ENCODE measurements at places on chromosomes 4 and X.

GRCh38 chr4:111404673-111405072 lies 740.6 kb upstream of the FAM241A start:
- no peak for DNase-seq

- DNase-seq, result no peak
These were observed 28.7 kb downstream of the PAPSS1 start for GRCh38 chr4:107691378-107691777.

DNA sequence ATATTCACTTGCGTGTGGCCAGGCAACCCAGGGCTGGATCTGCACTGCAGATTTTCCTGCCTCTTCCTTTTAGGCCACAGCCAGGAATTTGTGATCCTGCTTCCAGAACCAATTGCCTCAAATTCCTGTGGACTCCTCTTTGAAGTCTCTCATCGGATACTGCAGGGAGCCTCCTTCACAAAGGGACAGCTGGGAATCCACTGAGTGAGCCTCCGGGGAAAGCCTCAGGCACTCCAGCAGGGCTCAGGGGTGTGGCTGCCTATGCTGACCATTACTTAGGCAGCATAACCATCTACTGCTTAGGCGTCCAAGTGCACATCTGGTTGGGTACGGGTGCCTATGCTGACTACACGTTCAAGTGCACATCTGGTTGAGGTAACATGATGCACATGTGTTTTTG lies 321.5 kb downstream of the NLGN4X start:
- DNase-seq, result no peak

DNA sequence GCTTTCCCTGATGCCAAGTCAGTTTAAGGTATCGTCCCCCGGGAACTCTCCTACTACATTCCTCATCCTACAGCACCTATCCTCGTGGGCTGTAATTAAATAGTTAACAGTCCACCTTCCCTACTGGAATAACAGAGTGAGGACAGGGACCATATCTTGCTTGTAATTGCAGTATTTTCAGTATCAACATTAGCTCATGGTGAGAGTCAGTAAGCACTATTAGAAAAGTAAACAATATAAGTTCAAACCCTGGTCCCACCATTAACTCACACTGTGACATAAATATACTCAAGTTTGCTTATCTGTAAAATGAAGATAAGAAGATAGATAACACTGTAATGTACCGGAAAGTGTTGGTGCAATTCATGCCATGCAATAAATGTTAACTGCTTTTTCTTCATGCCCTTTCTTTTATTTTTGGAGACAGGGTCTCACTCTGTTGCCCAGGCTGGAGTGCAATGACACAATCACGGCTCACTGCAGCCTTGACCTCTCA lies 61.3 kb downstream of the SH3RF1 start:
- DNase-seq, result no peak

GRCh38 chr4:174928575-174929253 lies 10.6 kb downstream of the ADAM29 start:
- DNase-seq, result no peak

DNA sequence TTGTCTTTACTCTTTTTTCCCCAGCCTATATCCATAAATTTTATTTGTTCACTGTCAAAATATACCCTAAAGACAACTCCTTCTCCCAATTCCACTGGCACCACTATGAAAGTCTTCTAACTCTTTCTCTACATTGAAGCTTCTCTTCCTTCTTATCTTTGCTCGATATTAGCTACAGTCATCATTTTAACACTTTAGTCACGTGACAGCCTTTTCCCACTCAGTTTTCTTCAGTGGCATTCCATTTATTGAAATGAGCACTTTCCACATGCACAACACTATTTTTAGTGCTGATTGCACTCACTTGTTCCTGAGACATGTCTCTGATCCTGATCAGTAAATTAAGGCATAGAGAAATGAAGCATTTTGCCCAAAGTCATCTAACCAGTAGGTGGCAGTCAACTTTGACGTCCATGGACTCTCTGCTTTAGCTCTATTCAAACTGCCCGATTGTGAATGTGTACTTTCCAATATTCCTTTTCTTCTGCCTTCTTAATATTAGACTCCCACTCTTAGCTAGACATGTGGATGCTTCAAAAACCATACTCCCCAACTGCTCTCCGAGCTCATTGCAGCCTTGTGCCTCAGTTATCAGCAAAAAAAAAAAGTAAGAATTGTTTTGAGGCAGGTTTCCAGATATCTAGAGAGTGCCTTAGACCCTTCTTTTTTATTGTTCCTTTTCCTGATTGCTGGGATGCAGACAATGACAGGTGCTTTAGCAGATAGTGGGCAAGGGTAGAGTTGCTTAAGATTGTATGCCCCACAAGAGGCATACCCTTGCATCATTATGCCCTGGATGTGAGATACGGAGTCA lies 394.4 kb upstream of the ADGRL3 start:
- DNase-seq, result no peak

GRCh38 chr4:337932-338758 lies 531 bp downstream of the ZNF141 start:
- no peak for DNase-seq

DNA sequence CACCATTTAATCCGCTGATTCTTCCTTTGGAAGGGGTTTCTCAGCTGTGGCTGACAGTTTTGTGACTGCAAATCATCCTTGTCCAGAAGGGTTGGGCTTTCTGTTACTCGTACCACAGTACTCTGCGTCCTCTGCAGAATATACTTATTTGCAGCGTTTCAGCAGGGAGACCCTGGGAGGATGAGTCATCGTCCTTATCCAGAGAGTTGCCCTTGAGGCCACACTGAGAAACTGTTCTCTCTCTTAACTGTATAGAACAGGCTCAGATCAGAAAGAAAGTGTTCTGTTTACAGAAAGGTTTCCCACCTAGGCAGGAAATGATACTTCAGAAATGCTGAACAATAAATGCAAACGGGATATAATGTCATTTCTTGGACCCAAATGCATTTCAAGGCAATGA lies 47.8 kb upstream of the DDX53 start:
- no peak for DNase-seq

DNA sequence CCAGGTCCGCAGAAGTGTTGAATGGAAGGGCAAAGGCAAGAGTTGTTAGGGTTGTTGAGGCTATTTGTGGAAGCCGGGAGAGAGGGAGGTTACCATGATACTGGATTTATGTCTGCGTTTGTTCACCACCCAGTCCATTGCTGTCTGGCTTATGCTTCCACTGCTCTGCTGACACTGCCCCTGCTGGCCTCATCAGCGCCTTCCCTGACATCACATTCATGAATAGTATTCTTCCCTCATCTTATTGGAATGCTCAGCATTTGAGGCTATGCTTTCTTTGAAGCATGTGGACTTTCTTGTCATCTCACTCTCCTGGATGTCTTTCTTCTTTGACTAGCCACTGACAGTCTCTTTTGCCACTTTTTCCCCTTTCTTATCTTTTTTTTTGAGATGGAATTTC lies 10.3 kb downstream of the GNL3L start:
- no peak for DNase-seq

DNA sequence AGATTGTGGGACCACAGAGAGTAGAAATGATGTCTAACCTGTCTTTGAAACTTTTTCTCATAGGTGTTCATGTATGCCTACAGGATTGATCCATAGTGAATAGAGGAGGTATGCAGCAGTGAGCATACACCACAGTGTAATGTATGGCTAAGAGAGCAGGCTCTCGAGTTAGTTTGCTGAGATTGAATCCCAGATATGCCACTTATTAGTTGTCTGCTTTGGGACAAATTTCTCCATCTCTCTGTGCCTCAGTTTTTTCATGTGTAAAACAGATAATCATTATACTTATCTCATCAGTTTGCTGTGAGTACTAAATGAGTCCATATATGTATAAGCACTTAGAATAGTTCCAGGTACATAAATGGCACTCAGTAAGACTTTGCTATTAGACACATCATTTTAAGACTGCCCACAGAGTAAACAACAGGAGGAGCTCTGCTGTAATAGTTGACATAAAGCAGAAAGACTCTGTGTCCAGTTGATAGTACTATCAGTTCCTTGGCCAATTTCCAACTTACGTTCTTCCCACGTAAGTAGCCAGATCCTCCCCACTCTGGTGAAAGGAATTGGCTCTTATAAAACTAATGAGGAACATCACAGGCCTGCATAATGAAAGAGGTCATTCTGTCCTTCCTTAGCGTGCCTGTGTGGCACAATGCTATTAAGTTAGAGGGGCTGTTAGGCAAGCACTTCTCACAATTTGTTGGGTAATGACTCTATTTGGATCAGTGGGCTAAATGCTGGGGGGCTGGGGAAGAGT lies 20.7 kb upstream of the RNF150 start:
- no peak for DNase-seq

GRCh38 chr4:84317513-84317912 lies 181.6 kb downstream of the NKX6-1 start:
- no peak for DNase-seq

GRCh38 chr4:79893456-79893855 lies 179.6 kb downstream of the ANTXR2 start:
- no peak for DNase-seq

GRCh38 chr4:95038791-95039190 lies 281.0 kb downstream of the BMPR1B start:
- no peak for DNase-seq

GRCh38 chrX:50871922-50872453 lies 38.5 kb upstream of the BMP15 start:
- DNase-seq, result no peak

GRCh38 chr4:17915439-17915838 lies 104.7 kb downstream of the NCAPG start:
- DNase-seq, result no peak

- DNase-seq, result no peak
These were observed 15.5 kb upstream of the CYLC1 start for GRCh38 chrX:83845397-83845796.

- DNase-seq, result no peak
These were observed 49.4 kb upstream of the NYX start for GRCh38 chrX:41397768-41398167.

All from CD4-positive, CD25-positive, alpha-beta regulatory T cell (primary cell).